Esophagus squamous epithelium (tissue), 5 donors: ENCODE measurements at places on chromosomes 2 and 18. TPM values are rescaled to one million over a fixed set of nuclear protein-coding genes. Genes with fewer than 3 reads are reported as not detected.
A peak's percentile ranks its signal among the peaks of the same experiment; 100 is the strongest.

OR6B2 gene
- not detected for total RNA-seq

SERPINB11 gene
- 2.1 TPM for total RNA-seq

EFEMP1 gene
- total RNA-seq, result 62.8 TPM

TMEM18 gene
- 18.9 TPM for total RNA-seq

GRCh38 chr2:181471226-181471625 is 14.0 kb downstream of the ITGA4 start:
- H3K27me3 ChIP-seq, result no peaks in the 10 kb centered on the region
- no peak for DNase-seq
- no peak overlapping the region for H3K27ac ChIP-seq
- H3K36me3 ChIP-seq, result no peaks in the 10 kb centered on the region

- H3K36me3 ChIP-seq, result no peaks in the 10 kb centered on the region
- no peak overlapping the region for H3K4me3 ChIP-seq
- DNase-seq, result no peak
Observed at GRCh38 chr18:36633961-36634412, 194.8 kb downstream of the TPGS2 start.

- DNase-seq, result no peak
- no peaks in the 10 kb centered on the region for H3K36me3 ChIP-seq
- H3K27ac ChIP-seq, result no peak overlapping the region
- H3K4me3 ChIP-seq, result no peak overlapping the region
- H3K27me3 ChIP-seq, result no peaks in the 10 kb centered on the region
- H3K4me1 ChIP-seq, result no peaks in the 10 kb centered on the region
Observed at GRCh38 chr18:60549338-60549960, 176.9 kb upstream of the MC4R start.

- DNase-seq, result no peak
- peak overlapping the region; percentile 89 for H3K27ac ChIP-seq
- no peaks in the 10 kb centered on the region for H3K27me3 ChIP-seq
- H3K4me1 ChIP-seq, result peaks cover 17% of the 10 kb centered on the region
- H3K4me3 ChIP-seq, result peak overlapping the region; percentile 63
Observed at GRCh38 chr2:191845248-191845715, 1.6 kb downstream of the CAVIN2 start.

- H3K36me3 ChIP-seq, result no peaks in the 10 kb centered on the region
- peaks cover 17% of the 10 kb centered on the region for H3K4me1 ChIP-seq
- no peaks in the 10 kb centered on the region for H3K27me3 ChIP-seq
- H3K4me3 ChIP-seq, result no peak overlapping the region
- H3K27ac ChIP-seq, result no peak overlapping the region
Observed at GRCh38 chr2:25378731-25379490, 37.2 kb upstream of the DNMT3A start.

DNA sequence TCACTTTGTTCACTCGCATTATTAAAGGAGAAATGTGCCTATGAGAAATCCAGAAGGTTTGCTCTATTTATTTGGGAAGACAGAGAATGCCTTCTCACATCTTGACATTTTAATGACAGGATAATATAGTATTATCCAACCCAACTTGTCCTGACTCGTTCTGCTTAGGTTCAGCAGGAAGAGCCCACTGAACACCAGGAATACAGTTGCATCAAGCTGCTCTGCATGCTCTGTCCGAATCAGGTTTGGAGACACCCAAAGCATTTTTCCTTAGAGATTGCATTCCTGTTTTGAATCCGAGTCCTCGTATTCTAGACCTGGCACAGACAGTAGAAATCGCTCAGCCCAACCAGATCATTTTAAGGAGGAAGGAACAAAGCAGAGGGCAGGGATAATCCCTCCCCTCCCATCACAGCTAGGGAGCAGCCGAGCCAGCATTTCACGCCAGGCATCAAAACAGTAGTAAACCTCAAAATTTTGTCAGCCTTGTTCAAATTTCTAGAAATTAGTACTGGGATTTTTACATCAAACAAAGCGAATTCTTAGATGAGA is 837.4 kb upstream of the ID2 start:
- peaks cover 5% of the 10 kb centered on the region for H3K4me1 ChIP-seq
- peaks cover 5% of the 10 kb centered on the region for H3K27me3 ChIP-seq
- no peak overlapping the region for H3K27ac ChIP-seq
- no peak for DNase-seq

GRCh38 chr18:36572135-36572856 is 256.5 kb downstream of the TPGS2 start:
- no peak overlapping the region for H3K27ac ChIP-seq
- H3K27me3 ChIP-seq, result no peaks in the 10 kb centered on the region
- no peak overlapping the region for H3K4me3 ChIP-seq
- H3K36me3 ChIP-seq, result no peaks in the 10 kb centered on the region
- no peak for DNase-seq

DNA sequence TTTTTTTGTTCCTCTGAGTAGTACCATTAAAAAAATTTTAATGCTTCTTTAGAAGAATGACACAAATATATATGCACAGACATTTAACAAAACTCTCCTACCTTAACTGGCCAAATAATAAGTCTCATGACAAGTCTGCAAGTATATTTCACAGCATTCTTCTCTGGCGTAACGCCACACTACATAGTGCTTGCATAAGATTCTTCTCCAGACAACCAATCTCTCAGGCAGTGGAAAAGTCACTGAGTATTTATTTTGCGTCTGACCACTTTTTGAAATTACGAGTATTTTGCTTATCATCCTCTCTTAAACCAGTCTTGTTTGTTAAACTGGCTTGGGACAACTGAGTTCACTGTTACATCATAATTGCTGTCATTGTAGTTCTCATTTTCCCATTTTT is 749.2 kb downstream of the ADCYAP1 start:
- no peaks in the 10 kb centered on the region for H3K36me3 ChIP-seq
- no peaks in the 10 kb centered on the region for H3K4me1 ChIP-seq
- DNase-seq, result no peak
- no peak overlapping the region for H3K4me3 ChIP-seq
- H3K27ac ChIP-seq, result no peak overlapping the region

DNA sequence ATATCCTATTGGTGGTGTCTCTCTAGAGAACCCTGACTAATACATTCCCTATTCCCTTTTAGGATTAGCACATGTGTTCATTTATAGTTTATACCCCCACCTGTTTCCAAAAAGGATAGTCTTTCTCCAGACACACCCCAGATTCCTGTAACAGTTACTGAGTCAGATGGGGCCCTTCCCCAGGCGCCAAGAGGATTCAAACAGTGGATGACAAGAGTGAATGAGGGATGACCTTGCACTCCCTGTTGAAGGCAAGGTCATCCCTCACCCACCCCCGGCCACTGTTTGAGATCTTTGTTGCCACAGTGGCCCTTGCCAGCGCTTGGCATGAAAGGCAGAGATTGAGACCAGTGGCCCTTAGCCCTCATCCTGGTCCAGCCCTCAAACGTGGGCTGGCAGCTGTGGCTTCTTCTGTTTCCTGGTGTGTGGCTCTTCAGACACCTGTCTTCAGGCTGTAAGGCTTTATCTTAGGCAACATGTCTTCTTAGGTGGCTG is 15.3 kb upstream of the REEP1 start:
- no peaks in the 10 kb centered on the region for H3K4me1 ChIP-seq
- H3K27me3 ChIP-seq, result no peaks in the 10 kb centered on the region
- H3K36me3 ChIP-seq, result no peaks in the 10 kb centered on the region
- no peak for DNase-seq
- H3K27ac ChIP-seq, result no peak overlapping the region
- H3K4me3 ChIP-seq, result no peak overlapping the region

DNA sequence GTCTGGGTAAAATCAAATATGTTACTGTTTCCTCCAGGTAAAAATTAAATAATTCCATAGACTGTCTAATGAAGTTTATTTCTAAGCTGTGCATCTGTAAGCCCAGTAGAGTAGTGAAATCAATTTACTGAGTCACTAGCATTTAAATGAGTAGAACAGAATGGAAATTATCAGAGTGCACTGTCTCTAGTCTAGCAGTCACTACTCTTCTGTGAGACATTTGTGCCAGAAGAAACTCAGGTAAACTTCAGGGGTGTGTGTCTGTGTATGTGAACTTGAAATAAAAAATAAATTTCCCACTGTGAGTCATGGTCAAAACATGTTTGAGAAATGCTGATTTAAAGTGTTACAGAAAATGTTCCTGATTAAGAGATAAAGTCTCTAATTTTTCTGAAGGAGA is 146.4 kb downstream of the RIF1 start:
- H3K27ac ChIP-seq, result no peak overlapping the region
- no peaks in the 10 kb centered on the region for H3K4me1 ChIP-seq
- DNase-seq, result no peak
- no peak overlapping the region for H3K4me3 ChIP-seq

GRCh38 chr18:62334120-62334519 is 9.0 kb downstream of the TNFRSF11A start:
- H3K36me3 ChIP-seq, result no peaks in the 10 kb centered on the region
- DNase-seq, result no peak
- H3K4me3 ChIP-seq, result no peak overlapping the region
- H3K27me3 ChIP-seq, result no peaks in the 10 kb centered on the region
- peaks cover 32% of the 10 kb centered on the region for H3K4me1 ChIP-seq

GRCh38 chr2:46300406-46300832 is 3.2 kb downstream of the EPAS1 start:
- no peak for DNase-seq
- H3K27ac ChIP-seq, result peak overlapping the region; percentile 95
- no peaks in the 10 kb centered on the region for H3K36me3 ChIP-seq
- H3K4me3 ChIP-seq, result peak overlapping the region; percentile 79
- no peaks in the 10 kb centered on the region for H3K27me3 ChIP-seq
